ENCODE measurements at places on chromosomes 12 and 14. TPM values are rescaled to one million over a fixed set of nuclear protein-coding genes. Genes with fewer than 3 reads are reported as not detected.

The ZC2HC1C gene
- 4.7 TPM for total RNA-seq

The MFAP5 gene
- total RNA-seq: 25.0 TPM

The GPRC5A gene
- total RNA-seq: 136 TPM

DNA sequence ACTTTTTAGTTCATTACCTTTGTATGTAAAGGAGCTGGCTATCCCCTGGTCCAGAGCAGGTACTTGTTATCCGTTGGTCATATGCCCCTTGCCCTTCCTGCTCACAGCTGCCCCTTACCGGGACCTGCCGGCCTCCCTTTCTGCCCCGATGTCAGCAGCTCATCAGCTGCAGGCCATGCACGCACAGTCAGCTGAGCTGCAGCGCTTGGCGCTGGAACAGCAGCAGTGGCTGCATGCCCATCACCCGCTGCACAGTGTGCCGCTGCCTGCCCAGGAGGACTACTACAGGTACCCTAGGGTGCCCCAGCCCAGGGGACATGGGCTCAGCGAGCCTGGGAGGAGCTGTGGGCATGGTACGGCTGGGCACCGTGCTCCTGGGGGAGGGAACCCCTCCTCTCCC is 2.3 kb upstream of the RNU7-1 start:
- DNase-seq: peak; percentile 56

DNA sequence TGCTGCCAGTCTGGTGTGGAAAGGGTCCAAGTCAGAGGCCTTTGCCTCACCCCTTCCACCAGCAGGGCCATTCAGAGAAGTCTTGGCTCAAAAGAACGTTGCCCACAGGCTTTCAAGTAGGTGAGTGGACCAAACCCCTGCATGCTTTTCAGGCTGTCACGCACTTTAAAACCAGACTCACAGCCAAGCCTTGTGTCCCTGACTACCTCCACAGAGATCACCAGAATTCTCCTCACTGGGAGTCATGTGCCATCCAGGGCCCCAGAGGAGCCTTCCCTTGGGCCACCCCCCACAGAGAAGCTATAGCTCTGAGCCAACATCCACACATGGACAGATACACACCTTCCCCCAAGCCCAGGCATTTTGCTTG is 283.1 kb downstream of the DPF3 start:
- DNase-seq: no peak

GRCh38 chr12:76830436-76830835 is 48.4 kb downstream of the CSRP2 start:
- no peak for DNase-seq

DNA sequence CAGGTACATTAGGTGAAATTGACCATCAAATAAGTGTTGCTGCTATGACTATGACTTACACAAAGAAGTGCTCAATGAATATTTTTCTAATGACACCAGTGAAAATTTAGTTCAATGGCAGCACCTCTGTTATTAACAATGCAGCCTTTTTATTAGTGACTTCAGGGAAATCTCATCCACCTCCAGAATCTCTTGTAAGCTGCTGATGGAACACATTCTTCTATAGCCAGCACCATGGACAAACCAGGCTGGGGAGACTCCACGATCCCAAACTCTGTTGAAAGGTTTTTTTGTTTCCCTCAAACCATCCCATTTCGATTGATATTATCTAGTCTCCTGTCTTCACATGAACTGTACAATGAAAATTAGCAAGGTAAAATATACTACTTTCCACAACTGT is 265.9 kb downstream of the ITPR2 start:
- no peak for DNase-seq

GRCh38 chr14:68953196-68953555 is 25.9 kb downstream of the ACTN1 start:
- no peak for DNase-seq

GRCh38 chr12:49962861-49963765 is 1.4 kb downstream of the AQP5 start:
- peak; percentile 61 for DNase-seq

DNA sequence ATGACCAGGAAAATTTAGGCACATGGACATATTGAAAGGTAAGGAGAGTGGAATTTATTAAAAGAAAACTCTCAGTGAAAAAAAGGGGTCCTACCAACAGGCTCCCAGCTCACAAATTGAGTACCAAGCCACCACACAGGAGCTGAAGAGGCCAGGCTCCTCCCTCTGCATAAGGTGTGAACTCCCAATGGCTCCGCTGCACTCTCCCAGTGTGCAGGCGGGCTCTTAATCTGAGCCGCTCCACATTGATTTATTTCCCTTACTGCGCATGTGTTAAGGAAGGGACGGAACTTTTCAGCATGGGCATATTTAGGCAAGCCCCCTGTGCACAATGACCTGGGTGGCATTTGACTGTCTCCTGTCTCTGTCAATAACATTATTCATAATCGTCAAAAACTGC is 68.6 kb upstream of the PLEKHG7 start:
- no peak for DNase-seq

GRCh38 chr12:93451423-93452158 is 9.8 kb upstream of the UBE2N start:
- DNase-seq: no peak

- no peak for DNase-seq
Observed at GRCh38 chr14:99757331-99758070, 35.7 kb upstream of the EML1 start.
